ENCODE measurements at places on chromosomes 6 and 20. TPM values are rescaled to one million over a fixed set of nuclear protein-coding genes. Genes with fewer than 3 reads are reported as not detected.

- no peaks in the 10 kb centered on the region for H3K4me1 ChIP-seq
- DNase-seq = no peak
- H3K36me3 ChIP-seq = no peaks in the 10 kb centered on the region
- H3K27ac ChIP-seq = no peak overlapping the region
These were observed 270.6 kb downstream of the KHDC1L start for GRCh38 chr6:72954716-72955115.

- H3K27me3 ChIP-seq = no peaks in the 10 kb centered on the region
- H3K4me1 ChIP-seq = peaks cover 6% of the 10 kb centered on the region
- H3K27ac ChIP-seq = no peak overlapping the region
- H3K36me3 ChIP-seq = no peaks in the 10 kb centered on the region
These were observed 237.7 kb downstream of the ARHGAP18 start for GRCh38 chr6:129472239-129472638.

DNA sequence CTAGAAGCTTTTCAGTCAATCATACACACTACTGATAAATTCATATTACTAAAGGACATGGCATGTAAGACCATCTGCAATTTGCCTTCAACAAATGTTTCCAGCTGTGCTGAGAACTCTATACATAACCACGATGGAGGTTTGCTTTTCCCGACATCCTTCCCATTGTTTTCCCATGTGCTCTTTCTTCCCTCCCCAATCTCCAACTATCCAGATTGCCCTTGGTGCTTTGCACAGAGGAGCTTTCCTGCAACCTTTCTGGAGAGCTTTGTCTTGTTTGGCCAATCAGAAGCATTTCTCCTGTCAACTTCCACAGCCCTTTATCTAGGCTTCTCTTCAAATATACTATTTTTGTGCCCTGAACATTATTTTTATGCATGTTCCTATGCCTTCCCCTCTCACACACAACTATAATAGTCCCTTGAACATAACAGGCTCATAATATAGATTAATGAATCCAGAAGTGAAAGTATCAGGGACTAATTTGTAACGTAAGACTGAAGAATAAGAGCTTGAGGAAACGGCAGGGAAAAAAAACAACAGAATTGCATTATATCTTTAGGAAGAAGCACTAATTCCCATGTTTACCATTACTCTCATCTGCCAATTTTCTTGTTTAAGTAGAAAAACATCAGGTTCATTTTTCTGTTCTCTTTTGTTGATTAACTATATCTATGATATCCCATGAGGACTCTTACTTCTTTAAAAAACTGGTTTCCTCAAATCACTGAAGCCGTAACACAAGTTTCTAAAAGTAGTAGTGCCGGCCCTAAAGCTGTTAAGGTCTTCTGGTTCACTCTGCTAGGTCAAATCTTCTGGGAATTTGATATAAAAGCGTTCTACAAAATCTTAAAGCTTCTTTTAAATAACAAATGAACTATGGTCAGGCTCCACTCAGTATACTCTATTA is 20.1 kb downstream of the SMLR1 start:
- H3K4me3 ChIP-seq = no peak overlapping the region
- H3K36me3 ChIP-seq = no peaks in the 10 kb centered on the region
- peaks cover 58% of the 10 kb centered on the region for H3K4me1 ChIP-seq
- no peak for DNase-seq
- H3K27ac ChIP-seq = no peak overlapping the region

DNA sequence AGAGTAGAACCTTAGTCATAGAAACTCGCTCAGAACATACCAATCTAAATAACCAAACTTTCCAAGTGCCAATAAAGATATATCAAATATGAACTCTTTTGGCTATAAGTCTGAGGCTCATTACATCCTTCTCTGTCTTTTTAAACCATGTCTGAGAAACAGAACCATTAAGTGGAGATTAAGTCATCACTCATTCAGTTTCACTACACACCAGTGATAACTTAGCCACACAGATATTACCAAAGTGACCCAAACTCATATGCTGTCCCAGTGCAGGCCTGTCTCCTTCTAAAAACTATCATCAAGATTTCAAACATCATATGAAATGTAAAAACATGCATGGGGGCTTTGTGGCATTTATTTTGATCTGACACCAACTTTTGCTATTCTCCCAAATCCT is 12.0 kb downstream of the GCLC start:
- peaks cover 23% of the 10 kb centered on the region for H3K4me1 ChIP-seq
- peaks cover 9% of the 10 kb centered on the region for H3K36me3 ChIP-seq
- no peak for DNase-seq
- no peaks in the 10 kb centered on the region for H3K27me3 ChIP-seq

DNA sequence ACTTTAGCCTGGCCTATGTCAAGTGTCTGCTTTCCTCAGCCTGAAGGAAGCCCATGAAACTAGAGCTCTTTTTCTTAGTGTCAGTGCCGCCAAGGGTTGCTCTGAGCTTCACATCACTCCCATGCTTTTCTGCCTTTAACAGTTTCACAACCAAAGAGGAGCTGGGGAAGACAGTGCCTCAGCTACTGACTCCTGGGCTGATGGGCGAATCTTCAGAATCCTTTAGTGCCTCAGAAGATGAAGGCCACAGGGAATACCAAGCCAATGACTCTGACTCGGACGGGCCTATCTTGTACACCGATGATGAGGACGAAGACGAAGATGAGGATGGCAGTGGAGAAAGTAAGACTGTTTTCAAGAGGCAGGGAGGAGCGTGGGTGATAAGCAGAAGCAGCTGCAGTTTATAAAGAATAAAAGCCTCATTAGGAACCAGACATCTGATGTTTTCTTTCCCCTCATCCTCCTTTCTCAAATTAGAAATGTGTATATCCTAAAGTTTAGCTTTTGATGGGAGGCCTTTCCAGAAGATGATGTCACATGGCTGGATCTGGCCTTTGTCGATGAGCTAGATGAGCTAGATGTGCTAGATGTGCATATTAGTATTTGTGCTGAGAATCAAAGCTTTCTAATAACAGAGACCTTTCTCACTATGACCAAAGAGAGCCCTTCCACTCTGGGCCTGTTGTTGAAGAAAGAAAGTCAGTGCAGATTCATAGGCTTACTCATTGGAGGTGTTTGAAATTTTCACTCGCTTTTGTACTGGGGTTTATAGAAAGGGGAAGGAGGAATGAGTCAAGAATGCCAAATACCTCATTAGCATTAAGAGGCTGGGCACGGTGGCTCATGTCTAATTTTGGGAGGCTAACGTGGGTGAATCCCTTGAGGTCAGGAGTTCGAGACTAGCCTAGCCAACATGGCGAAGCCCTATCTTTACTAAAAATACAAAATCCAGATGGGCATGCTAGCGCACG is 70.7 kb upstream of the LTV1 start:
- DNase-seq = no peak
- peaks cover 15% of the 10 kb centered on the region for H3K4me1 ChIP-seq
- H3K27me3 ChIP-seq = no peaks in the 10 kb centered on the region
- no peak overlapping the region for H3K4me3 ChIP-seq
- H3K36me3 ChIP-seq = peaks cover 7% of the 10 kb centered on the region
- H3K27ac ChIP-seq = no peak overlapping the region

DNA sequence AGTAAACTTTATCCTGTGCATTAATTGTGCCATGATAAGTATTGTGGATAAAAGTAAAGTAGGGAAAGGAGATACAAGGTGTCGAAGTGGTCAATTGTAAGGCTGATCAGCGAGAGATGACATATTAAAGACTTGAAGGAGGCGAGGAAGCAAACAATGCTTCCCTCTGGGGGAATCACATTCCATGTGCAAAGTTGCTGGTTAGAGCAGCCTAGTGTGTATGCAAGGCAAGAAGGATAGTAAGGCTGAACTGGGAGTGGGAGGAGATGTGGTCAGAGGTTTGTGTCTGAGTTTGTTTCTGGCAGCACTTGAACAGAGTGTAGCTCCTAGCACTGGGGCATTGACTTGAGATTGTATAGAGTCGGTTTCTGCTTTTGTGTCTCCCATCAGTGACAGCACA is 122.9 kb downstream of the SLC35F1 start:
- H3K27me3 ChIP-seq = no peaks in the 10 kb centered on the region
- H3K4me1 ChIP-seq = no peaks in the 10 kb centered on the region
- DNase-seq = no peak
- no peaks in the 10 kb centered on the region for H3K36me3 ChIP-seq

DNA sequence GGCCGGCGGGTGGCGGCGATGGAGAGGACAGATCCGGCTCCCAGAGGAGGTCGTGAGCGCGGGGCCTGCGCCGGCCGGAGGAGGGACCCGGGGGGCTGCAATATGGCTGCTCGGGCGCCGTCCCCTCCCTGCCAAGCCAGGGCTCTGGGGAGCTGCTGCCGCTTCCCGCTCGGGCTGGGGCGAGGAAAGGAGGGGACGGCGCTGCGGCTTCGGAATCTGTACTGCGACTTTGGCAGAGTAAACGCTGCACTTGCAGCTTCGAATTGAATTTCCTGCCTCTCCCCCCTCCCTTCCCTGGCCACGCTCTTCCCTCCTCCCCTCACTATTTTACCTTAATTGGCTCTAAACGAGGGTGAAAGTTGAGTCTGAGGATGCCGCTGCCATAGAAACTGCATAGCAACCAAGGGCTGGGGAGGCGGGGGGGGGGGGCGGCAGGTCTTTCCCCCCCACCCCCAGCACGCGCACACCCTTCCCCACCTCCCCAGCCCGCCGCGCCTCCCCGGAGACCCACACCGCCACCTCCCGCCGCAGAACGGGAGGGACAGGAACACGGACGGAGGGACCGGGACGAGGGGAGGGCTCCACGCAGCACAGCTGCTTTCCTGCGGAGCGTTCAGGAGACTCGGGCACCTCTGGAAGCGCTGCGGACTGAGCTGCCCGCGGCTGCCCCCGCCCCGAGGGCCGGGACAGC is 93.9 kb downstream of the RNASET2 start:
- no peak for DNase-seq
- H3K27me3 ChIP-seq = peaks cover 12% of the 10 kb centered on the region
- no peaks in the 10 kb centered on the region for H3K36me3 ChIP-seq
- no peak overlapping the region for H3K27ac ChIP-seq

- peak overlapping the region; percentile 99 for H3K4me3 ChIP-seq
- H3K27me3 ChIP-seq = no peaks in the 10 kb centered on the region
- H3K27ac ChIP-seq = peak overlapping the region; percentile 87
- H3K36me3 ChIP-seq = no peaks in the 10 kb centered on the region
- DNase-seq = no peak
- H3K4me1 ChIP-seq = peaks cover 51% of the 10 kb centered on the region
These were observed 773 bp downstream of the SMAP1 start for GRCh38 chr6:70668499-70668812.

- H3K27ac ChIP-seq = no peak overlapping the region
- no peaks in the 10 kb centered on the region for H3K27me3 ChIP-seq
- DNase-seq = no peak
- peaks cover 69% of the 10 kb centered on the region for H3K36me3 ChIP-seq
- H3K4me3 ChIP-seq = no peak overlapping the region
These were observed 95.2 kb downstream of the RREB1 start for GRCh38 chr6:7202950-7203349.

GRCh38 chr6:112252571-112253497 is 1.5 kb downstream of the LAMA4 start:
- no peaks in the 10 kb centered on the region for H3K36me3 ChIP-seq
- H3K4me3 ChIP-seq = no peak overlapping the region
- H3K27ac ChIP-seq = no peak overlapping the region
- no peak for DNase-seq
- no peaks in the 10 kb centered on the region for H3K4me1 ChIP-seq
- peaks cover 4% of the 10 kb centered on the region for H3K27me3 ChIP-seq

DNA sequence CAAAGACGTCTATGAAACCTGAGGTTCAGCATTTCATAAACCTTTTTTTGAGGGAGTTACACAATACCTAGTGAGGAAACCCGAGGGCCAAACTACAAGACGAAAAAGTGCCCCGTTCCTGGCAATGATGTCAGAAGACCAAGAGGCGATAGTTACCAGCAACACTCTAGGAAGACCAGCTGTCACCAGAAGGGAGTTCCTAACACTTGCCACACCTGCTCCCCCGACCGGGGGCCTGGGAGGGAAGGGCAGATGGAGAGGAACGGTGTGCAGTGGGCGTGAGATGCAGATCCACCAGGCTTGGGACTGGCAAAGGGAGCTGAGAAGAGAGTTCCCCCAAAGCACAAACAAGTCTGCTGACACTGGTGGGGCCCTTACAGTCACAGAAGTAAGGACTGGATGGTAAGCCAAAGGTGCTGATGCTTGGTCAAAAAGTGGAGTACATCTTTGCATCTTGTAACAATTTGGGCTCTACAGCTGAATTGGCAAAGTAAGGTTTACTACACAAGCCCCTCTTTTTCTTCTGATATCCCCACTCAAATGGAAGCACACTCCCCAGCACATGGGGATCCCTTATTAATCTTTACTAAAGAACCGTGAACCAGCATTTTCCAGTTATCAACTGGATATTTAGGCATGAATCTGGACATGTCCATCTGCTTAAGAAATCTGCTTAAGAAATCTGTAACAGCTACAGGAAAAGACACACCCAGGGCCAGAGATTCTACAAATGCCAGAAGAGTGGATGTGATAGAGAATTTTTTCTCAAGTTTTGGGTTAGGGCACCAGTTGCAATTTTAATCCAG is 38.5 kb downstream of the PANK2 start:
- H3K27me3 ChIP-seq = no peaks in the 10 kb centered on the region
- peaks cover 19% of the 10 kb centered on the region for H3K36me3 ChIP-seq
- DNase-seq = no peak
- no peak overlapping the region for H3K27ac ChIP-seq
- H3K4me1 ChIP-seq = peaks cover 32% of the 10 kb centered on the region
- no peak overlapping the region for H3K4me3 ChIP-seq

DNA sequence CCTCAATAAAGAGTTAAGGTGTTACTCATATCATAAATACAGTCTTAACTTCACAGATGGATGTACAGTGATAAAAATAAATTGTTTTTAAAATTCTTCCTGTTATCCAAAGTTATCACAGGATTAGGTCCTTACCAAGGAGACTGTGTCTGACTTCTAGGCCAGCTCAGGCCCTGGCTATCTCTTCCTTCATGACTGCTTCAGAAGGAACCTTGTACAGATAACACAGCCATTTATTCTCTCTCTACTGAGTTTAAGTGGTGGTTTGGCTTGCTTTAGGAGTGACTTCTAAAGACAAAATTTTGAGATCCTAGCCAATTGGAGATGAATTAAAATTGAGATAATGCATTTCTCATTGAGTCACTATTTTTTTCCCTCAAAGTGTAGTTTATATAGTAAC is 40.8 kb upstream of the RNF182 start:
- H3K4me1 ChIP-seq = no peaks in the 10 kb centered on the region
- no peak for DNase-seq
- no peak overlapping the region for H3K4me3 ChIP-seq
- 0 out of 3 replicates have a peak, but pooled peaks cover 7% of the 10 kb centered on the region for H3K27me3 ChIP-seq
- no peak overlapping the region for H3K27ac ChIP-seq
- H3K36me3 ChIP-seq = no peaks in the 10 kb centered on the region

Gene SYTL3
- 0.17 TPM for total RNA-seq

Gene OGFRL1
- total RNA-seq = 0.88 TPM

Gene EYA2
- total RNA-seq = not detected

Gene RAET1L
- total RNA-seq = not detected

Data from HepG2 (cell line).